Suppressor macrophage treated with lipopolysaccharide for 1 hour (primary cell): ENCODE measurements at places on chromosomes 3 and 15.

DNA sequence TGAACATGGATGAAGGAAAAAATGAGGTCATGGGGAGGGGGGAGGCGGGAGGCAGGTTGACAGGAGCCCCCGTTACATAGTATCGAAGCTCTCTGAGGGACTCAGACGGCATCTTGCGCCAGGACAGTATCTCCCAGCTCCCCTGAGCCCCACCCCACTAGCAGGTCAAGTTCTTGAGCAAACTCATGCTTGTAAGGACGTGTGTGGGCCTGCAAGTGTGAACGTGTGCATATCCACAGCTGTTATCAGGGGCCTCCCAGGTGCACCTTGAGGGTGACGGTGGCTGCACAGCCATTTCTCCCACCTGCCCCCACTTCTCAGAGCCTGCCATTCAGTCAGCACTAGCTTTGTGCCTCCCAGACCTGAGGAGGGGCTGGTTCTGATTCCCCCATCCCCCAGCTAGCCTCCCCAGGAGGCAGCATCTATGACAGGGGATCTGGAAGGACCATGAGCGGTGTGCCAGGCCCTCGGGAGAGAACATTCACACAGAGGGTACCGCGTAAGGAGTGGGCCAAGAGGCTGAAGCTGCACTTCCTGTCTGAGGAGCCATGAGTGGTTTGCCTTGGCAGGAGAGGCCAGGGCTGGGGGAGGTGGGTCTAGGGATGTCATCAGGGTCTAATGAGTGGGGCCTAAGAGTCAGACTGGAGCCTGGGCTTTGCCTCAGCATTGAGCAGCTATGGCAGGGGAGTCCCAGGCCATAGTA lies 2.9 kb downstream of the SEMA3F start:
- DNase-seq: no peak

GRCh38 chr3:23592961-23593931 lies 212.5 kb upstream of the UBE2E1 start:
- DNase-seq: no peak

DNA sequence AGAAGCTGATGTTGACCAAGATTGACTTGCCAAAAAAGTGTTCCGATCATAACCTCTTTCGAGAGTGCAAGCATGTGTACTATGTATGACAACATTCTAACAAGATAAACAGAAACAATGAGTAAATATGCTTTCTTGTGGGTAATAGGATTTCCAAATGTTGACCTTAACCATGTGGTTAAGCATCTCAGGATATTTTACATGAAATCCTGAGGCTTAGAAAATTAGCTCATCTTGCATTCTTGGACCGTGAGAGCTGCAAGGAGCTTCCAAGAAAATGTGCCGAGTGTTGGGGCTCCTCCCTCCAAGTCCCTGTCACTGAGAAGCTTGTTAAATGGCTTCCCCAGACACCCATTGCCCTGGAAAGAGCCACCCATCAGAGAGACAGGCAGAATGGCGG lies 50.1 kb downstream of the C3orf20 start:
- DNase-seq: no peak

DNA sequence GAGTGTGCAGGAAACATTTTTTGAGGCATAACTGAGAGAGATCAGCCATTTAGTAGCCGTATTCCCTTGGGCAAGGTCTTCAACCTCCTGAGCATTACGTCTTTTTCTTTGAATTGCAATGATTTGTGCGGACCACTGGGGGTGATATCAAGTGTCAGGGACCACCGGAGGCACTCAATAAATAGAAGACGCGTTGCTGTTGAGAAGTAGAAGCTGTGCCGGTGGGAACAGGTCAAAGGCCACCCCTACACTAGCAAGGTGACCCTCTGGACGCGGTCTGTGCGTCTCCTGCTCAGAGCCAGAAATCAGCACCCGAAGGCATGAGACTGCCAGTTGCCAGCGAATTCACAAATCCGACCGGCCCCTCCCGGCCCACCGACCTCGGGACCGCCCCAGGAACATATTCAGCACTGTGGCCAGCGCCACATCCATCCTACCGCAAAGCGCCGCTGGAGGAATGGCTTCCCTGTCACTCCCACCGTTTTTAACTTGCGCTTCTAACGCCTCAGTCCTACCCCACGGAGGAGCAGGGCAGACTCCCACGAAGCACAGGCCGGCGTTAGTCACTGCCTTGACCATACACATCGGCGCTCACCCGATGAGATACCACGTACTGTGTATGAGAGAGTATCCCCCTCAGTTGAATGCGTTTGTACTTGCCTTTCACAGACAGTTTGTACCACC lies 1.4 kb upstream of the GHSR start:
- peak; percentile 35 for DNase-seq

GRCh38 chr15:38254051-38254883 lies 1.6 kb downstream of the SPRED1 start:
- peak; percentile 77 for DNase-seq

GRCh38 chr15:27623149-27623548 lies 476.0 kb downstream of the OCA2 start:
- no peak for DNase-seq

DNA sequence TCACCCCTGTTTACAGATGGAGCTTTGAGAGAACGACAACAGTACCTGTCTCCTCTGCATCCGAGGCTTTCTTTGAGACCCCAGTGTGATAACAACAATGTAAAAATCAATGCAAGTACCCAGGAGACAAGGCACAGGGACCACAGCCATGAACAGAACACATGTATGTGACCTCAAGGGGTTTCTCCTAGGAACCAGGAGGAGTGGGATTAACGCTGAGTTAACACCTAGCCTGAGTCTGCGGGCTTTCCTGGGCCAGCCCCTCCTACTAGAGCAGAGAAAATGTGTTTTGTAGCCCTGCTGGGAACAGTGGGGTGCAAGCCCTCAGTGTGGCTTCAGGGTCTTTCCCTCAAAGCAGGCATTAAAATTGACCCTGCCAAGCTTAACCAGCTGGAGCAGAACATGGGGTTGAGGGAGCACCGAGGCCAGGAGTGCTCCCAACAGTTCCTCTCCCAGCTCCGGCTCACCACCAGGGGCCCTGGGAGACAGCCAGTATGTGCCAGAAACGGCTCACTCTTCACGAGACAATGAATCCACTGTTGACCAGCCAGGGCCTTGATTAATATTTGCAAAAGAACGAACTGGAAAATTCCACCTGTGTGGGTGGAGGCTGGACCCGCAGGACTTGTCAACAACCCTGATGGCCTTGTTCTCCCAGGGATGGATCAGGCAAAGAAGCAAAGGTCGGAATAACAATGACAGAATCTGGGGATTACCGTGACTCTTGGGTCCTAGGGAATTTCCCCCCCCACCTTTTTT lies 3.6 kb downstream of the CHDH start:
- DNase-seq: peak; percentile 53

GRCh38 chr15:42354824-42355223 lies 4.5 kb upstream of the CAPN3 start:
- no peak for DNase-seq

- no peak for DNase-seq
These were observed 14.6 kb downstream of the HEMK1 start for GRCh38 chr3:50583897-50584296.

GRCh38 chr3:67719333-67719732 lies 64.9 kb upstream of the SUCLG2 start:
- DNase-seq: no peak

GRCh38 chr15:91114301-91114700 lies 14.2 kb downstream of the SV2B start:
- no peak for DNase-seq

GRCh38 chr3:194950906-194951628 lies 265.4 kb downstream of the FAM43A start:
- DNase-seq: no peak

DNA sequence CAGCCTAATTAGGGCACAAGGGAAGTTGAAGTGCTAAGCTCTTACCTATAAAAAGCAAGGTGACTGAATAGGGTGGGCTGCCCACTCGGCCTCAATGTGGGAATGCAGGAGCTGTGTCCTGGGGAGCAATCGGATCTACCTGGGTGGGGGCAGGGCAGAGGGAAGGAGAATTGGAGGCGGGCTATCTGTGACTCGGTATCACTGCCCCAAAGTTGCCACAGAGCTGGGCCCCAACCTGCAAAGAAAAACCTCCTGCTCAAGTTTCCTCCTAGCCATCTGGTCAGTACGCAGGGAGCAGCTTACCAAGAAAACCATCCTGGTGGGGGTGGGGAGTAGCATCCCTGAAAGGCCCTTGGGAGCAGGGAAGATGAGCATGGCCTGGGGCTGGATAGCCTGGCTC lies 10.7 kb downstream of the CIB2 start:
- no peak for DNase-seq

DNA sequence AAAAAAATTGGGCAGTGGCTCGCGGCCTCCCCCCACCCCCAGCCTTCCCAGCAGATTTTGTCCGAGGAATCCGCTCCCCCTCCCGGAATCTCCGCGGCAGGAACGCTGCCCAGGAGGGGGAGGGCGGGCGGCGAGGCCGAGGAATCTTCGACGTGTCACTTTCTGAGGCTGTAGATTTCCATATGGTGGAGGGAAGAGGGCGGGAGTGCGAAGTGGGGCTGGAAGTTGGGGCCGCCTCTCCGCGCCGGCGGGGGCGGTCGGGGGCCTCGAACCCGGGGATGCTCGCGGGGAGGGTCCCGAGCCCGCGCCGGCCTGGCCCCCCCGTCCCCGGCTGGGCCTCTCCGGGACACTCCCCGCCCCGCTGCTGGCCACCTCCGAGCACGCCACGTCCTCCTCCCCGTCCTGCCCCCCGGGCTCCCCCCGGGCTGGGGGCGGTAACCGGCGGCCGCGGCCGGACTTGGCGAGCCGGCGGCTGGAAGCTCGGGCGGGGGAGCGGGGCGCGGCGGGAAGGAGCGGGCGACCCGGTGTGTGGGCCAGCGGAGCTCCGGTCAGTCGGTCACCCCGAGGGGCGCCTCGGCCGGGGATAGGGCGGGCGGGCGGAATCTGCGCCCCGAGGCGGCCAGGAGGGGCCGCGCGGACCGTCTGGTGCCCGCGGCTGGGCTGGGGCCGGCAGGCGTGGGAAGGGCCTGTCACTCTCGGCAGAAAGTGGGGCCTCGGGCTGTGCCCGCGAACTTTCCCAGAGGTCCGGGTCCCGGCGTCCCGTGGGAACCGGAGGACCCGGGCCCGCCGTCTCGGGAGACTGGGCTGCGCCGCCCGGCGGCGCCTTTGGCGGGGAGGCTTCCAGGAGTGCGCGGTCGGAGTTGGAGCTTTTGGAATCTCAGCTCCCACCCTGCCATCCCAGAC lies 951 bp downstream of the FNDC3B start:
- DNase-seq: peak; percentile 87

DNA sequence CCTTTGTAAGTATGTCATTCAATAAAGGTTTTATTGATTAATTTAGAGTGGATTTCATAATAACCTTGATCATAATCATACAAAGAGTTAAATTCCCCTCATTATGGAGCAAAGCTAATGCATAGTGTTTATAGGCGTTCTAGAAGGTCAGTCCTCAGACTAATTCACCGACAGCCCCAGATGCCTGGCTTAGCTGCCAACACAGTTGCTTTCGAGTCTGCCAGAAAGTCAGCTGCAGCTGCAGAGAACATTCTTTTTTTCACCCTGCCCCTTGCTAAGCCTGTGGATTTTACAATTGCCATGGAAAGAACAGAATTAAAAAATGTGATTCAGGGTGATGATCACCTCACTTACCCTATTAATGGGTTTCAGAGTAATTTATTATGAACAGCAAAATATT lies 21.2 kb downstream of the CADM2 start:
- no peak for DNase-seq

DNA sequence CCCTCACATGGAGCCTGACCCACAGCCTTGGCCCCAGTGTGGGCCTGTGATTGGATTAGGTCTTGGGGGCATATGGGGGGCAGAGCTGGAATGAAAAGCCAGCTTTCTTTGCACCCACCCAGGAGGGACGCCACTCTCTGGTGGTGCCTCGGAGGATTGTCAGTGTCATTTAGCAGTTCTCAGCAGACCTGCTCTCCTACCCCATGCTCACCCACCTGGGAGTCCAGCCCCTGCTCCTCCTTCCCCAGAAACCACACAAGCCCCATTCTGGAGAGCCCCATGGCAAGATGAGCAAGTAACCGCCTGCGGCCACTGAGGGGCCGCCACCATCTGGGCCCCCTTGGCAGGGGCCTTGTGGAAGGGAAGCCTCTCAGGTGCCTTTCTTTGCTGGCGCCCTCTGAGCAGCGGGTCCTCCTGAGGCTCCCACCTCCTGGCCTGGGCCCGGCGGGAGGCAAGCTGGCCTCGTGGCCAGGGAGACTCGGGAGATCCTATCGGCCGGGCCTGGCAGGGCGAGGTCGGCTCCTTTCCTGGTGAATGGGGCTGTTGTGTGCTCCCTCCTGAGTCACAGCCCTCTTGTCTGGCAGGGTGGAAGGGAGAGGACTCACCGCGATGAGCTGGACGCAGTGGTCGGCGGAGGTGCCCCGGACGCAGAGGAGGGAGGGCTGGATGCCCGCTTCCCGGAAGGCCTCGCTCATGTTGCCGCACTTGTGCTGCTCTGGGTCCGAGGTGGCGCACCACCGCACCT lies 2.3 kb downstream of the MELTF start:
- DNase-seq: no peak

GRCh38 chr3:150236316-150237082 lies 171.6 kb upstream of the TSC22D2 start:
- no peak for DNase-seq

DNA sequence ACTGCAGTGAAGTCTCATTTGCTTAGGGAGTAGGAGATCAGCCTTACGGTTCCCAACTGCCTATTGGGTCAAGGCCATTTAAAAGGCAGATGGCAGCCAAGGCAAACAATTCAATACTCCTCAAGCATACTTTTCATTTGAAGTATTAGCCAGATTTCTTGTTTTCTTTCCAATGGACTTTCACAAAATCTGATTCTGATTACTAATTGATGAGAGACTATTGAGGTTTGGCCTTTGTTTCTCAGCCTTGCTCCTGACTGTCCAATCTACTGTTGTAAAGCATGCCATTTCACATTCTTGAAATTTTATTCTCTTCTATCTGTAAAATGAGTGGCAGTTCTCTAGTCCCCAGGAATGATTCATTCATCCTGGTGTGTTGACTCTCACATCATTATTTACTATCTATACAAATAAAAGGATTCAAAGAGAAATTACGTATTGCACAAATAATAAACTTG lies 166.2 kb upstream of the TGFBR2 start:
- DNase-seq: no peak

DNA sequence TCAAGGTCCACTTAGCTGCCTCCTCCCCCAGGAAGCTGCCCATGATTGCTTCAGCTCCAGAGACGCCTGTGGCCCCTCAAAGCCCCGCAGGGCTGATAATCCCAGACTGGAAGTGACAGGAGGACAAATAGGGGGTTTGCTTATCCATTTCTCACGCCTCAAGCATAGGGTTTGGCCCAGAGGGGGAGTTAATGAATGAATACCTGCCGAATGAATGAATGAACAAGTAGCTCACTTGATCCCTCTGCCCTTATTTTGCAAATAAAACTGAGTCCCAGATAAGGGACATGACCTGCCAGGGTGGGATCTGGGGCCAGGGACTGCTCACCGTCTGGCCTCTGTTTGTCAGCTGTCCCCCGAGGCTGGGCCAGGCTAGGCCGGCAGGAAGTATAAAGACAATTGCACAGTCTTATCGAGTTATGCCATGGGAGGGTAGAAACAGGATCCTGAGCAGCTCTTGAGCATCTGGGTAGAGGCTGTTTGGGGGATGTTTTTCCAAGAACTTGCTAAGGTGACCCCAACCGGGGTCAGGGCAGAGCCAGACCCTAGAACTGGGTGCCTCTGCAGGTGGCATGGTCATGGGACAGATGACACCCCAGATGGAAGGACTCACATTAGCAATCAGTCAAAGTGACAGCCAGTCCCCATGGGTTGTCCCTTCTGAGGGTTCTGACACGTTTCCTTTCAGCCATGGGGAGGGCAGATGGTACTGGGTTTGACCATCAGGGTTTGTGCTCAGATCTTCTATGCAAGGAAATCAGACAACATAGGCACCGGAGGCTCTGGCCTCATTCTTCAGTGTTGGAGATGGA lies 45.0 kb downstream of the IQSEC1 start:
- DNase-seq: no peak
